ENCODE measurements at places on chromosomes 6 and 20.

- no peak for DNase-seq
Observed at GRCh38 chr6:129340983-129341382, 369.0 kb downstream of the ARHGAP18 start.

DNA sequence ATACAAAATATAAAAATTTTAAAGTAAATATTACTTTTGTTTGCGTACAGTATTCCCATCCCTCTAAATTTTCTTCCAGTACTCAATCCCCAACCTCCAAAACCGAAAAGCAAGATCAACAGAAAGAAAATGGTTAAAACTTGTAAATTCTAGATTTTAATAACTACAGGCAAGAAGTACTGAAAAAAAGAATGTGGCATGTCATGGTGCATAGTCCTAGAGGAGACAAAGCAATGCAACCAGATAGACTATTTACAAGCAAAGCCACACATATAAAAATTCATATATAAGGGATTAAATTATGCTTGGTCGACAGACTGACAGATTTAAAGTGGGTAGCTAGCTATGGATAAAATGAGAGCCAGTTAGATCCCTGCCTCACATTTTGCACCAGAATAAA lies 56.5 kb upstream of the HFE start:
- DNase-seq, result no peak

- DNase-seq, result peak; percentile 34
Observed at GRCh38 chr20:11195169-11195568, 521.4 kb upstream of the JAG1 start.

GRCh38 chr6:54981647-54982046 lies 135.1 kb downstream of the FAM83B start:
- no peak for DNase-seq

GRCh38 chr20:63500151-63500901 lies 1.4 kb upstream of the EEF1A2 start:
- no peak for DNase-seq

GRCh38 chr6:140744659-140745320 lies 1370.3 kb upstream of the CITED2 start:
- DNase-seq, result no peak

- no peak for DNase-seq
Observed at GRCh38 chr6:33289784-33290315, 449 bp downstream of the PFDN6 start.

DNA sequence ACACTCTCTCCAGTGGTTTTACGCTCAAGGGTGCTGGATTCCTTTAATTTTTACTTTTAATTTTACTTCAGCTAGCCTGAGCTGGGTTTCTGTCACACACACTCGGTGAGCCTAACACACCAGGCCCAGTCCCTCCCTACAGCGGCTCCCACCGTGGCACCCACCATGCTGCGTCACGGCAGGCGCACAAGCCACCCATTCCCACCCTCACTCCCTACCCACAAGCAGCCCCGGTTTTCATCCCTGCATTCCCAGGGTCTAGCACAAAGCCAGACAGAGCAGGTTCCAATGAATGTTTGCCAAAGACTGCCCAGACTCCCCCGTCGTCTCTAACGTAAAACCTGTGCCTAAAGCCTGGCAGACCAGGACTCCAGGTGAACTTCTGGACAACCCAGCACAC lies 50.3 kb downstream of the MYH7B start:
- DNase-seq, result no peak

DNA sequence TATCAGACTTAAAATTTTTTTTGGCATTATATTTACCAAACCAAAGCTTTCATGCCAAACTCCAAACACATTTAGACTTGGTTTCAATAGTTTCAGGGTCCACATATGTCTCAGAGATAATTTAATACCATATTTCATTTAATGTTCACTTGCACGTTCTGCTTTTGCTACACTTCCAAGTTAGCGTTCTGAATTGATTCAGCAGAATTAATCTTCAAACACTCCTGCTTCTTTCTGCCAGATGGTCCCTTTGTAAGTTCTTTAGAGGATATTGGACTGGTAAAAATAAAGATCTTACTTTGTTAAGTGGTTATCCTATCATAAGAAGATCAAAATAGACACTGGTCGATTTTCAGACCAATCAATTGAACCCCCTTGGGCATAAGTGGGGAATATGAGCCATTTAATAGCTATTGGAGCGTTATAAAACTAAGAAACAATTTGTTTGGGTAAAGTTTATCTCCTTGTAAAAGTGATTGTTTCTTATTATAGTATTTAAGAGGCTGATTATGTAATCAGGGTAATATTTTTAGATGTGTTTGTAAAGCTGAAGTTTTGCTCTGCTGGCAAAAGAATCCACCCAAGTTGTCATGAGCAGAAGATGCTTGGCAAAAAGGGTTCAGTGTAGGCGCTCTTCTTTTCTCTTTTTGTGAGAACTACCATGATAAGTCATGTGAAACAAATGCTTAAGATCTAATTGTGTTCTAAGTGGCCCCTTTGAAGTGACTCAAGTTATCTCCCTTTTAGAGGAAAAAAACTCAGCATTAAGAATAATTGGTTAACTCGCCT lies 92.2 kb downstream of the MCHR2 start:
- DNase-seq, result no peak

DNA sequence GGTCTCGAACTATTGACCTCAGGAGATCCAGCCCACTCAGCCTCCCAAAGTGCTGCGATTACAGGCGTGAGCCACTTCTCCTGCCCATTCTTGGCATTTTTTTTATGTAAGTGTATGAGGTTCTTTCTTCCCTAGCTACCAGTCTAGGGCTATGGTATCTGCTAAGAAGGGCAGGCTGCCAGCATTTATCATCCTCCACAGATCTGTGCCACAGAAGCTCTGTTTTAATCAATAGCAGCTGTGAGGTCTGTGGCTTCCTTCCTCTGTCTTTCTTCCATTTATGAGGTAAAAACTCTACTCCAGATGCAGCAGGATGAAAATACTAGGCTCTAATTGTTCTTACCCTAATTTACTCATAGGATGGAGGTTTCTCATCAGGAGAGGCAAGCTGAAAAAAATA lies 1382.4 kb upstream of the ADGRB3 start:
- no peak for DNase-seq

- DNase-seq, result no peak
Observed at GRCh38 chr6:160111806-160112205, 9.8 kb upstream of the SLC22A1 start.

- no peak for DNase-seq
Observed at GRCh38 chr6:136550045-136550329, 235 bp downstream of the MAP7 start.

DNA sequence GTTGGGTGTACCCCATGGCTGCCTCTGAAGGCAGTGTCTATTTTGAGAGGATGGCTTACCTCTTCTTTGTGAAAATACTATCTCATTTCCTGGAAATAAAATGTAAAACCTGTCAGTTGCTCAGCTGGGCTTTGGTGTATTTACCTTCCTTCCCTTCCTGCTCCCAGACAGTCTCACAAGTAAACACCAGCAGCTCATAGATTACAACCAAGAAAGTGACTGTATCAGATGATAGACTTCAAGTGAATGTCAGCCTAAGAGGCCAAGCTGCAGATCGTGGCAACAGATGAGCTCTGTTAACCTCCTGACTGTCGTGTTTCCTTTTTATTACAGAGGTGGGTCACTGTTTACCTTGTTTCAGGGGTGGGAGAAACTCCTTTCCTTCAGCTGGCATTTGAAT lies 37.3 kb downstream of the RNF8 start:
- DNase-seq, result no peak

- DNase-seq, result no peak
Observed at GRCh38 chr6:140620496-140620895, 1246.0 kb upstream of the CITED2 start.

GRCh38 chr6:33996120-33996475 lies 149.8 kb downstream of the GRM4 start:
- no peak for DNase-seq

GRCh38 chr6:80403365-80403764 lies 296.9 kb downstream of the BCKDHB start:
- DNase-seq, result no peak

GRCh38 chr20:34517114-34517505 lies 888 bp downstream of the DYNLRB1 start:
- no peak for DNase-seq

- DNase-seq, result no peak
Observed at GRCh38 chr6:108406943-108407342, 112.1 kb downstream of the AFG1L start.

DNA sequence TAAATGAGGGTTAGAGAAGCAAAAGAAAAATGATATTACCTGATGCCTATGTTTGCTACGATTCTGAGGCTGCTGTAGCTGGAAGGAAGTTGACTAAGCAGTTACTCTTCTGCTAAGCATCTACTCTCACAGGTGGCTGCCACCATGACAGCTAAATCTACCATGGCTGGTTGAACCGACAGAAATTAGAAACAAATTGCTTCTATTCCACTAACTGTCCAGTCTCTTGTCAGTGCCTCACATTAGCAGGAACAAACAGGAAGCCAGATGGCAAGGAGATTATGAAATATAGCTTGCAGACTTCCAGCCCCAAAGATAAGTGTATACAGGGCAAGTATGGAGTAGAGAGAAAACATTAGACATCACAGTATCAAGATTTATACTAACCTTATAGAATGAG lies 59.4 kb upstream of the TMEM200A start:
- DNase-seq, result no peak

DNA sequence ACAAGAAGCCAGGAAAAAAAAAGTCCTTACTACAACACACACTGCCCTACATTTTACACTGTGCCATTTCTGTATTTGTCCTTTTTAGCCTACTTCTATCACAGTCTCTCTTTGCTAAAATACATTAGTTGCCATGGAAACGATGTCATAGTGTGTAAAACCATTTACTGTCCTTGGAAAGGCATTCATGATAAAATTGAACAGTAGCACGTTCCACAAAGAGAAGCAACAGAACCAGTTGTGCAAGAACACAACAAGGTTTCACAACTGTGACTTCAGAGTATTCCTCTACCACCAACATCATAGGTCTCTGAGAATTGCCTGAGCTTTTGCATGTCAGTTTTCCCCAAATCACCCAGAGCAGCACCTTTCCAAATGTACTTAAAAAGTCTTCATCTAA lies 20.5 kb downstream of the FYN start:
- DNase-seq, result no peak

GRCh38 chr20:40963505-40963845 lies 65.1 kb upstream of the TOP1 start:
- DNase-seq, result no peak

- no peak for DNase-seq
Observed at GRCh38 chr6:92757925-92758324, 661.4 kb downstream of the EPHA7 start.

DNA sequence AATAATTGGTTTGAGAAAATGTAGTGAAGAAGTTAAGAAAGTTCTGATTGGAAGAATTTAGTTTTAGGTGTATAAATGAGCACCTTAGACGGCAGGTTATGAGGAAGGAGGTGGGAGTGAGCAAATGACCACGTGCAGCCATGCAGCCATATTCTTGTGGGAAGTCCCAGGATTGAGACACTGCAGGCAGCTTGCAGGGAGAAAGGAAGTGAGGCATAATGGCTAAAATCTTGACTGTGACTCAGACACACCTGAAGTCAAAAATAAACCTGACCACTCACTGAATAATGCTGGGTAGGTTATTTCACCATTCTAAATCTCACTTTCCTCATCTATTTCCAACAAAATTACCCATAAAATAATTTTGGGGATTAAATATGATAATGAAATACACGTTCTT lies 16.6 kb downstream of the DSE start:
- no peak for DNase-seq

DNA sequence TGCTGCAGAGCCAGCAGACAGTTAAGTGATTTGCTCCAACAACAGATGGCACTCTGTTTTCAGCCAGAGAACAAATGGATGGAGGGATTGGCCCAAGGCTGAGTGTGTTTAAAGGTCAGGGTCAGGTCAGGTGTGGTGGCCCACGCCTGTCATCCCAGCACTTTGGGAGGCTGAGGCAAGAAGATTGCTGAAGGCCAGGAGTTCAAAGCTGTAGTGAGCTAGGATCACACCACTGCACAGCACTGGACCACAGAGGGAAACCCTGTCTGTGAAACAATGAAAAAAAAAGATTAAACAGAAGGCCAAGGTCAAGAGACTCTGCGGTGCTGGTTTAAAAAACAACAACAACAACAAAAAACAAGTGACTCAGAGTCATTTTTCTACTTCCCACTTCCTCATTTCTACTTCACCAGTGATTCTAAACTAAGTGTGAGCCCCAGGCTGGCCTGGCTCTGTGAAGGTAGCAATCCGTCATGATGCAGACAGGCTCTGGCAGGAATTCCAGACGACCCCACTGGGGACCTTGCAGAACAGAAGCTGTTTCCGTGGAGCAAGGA lies 42.5 kb upstream of the ARMC2 start:
- no peak for DNase-seq

DNA sequence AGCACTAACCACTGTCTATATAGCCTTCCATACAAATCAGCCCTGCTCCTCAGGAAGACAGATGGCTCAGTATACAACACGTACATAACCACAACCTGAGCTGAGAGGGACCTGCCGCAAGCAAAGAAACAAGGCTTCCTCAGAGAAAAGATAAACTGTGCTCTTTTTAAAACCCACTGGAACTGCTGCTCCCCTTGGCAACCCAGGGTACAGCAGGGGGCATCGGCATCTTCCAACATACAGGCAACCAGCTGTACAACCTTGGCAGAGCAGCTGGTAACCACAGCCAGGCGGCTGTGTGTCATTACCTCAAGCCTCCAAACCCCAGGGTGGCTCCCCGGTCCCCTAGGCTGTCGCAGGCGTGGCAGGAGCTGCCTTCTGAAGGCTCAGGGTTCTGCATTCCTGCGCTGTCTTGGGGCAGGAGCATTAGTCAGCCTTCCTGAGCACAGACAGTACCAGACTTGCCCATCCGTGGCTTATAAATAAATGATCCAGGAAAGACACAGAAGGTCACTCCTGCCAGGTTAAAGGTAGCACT lies 249.5 kb downstream of the ADGRG6 start:
- no peak for DNase-seq

- DNase-seq, result no peak
Observed at GRCh38 chr6:12637960-12638641, 78.5 kb upstream of the PHACTR1 start.

DNA sequence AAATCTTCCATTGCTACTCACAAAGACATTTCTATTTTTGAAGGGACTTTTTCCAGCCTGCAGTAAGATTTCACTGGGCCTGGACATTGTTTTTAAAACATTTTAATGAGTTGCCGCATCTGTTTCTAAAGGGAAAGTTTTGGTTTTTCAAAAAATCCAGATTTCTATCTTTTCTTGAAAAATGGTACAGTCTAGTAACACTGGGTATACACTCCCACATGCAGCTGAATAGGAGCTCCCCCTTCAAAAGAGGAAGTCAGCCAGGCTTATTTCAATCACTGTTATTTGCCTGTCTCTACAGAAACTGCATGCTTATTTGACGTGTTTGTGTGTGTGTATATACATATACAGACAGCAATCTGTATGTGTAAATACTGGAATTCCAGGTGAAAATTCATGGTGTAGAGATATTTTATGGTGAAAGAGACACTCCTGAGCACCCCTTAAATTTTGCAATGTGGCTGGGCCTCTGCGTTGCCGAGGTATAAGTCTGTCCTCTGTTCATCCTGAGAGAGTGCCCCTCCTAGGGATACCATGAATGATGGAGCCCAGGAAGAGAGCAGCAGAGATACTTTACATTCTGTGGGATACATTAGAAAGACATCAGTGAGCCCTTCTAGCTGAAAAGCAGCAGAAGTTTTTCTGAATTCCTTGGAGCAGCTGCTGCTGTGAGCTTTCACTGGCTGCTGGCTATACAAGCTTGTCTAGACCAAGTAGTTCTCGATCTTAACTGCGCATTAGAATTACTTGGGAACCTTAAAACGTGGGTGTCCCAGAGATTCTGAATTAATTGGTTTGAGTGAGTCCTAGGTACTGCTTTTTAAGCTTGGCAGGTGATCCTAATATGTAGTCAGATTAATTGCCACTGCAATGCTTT lies 12.0 kb upstream of the ABRACL start:
- DNase-seq, result no peak
